ENCODE measurements at places on chromosomes 3 and 15.

DNA sequence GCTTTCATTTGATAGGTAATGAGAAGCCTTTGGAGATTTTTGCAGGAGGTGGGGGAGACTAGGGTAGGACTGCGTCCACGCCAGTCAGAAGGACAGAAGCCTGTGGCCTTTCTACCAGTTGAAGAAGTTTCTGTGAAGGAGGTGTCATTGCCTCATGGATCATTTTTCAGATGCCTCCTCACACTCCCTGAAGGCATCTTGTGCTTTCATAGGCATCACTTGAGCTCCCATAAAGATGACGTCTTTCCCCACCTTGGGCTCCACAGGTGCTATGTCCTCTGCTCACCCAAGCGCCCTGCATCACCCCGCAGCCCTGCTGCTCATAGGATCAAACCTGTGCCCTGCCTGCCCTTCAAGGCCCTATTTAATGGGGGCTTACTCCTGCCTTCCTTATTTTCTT, 7.5 kb upstream of the ITGA11 start:
- no peak for DNase-seq

DNA sequence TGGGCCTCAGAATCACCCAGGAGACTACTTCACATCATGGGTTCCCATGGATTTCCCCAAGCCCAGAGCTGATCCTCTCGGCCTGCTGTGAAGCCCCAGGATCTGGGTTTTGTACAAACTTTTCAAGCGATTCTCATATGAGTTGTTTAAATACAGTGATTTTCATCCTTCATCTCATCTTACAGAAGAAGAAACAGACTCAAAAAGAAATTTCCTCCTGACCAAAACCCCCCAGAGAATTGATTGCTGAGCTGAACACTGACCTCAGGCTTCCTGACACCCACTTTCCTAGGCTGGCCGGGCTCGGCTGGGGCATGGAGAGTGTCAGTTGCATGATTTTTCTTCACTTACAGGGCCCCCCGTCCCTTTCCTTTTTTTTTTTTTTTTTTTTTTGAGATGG, 60.3 kb downstream of the BDH1 start:
- no peak for DNase-seq

GRCh38 chr3:183466575-183466974, 38.2 kb upstream of the MCF2L2 start:
- DNase-seq = no peak

DNA sequence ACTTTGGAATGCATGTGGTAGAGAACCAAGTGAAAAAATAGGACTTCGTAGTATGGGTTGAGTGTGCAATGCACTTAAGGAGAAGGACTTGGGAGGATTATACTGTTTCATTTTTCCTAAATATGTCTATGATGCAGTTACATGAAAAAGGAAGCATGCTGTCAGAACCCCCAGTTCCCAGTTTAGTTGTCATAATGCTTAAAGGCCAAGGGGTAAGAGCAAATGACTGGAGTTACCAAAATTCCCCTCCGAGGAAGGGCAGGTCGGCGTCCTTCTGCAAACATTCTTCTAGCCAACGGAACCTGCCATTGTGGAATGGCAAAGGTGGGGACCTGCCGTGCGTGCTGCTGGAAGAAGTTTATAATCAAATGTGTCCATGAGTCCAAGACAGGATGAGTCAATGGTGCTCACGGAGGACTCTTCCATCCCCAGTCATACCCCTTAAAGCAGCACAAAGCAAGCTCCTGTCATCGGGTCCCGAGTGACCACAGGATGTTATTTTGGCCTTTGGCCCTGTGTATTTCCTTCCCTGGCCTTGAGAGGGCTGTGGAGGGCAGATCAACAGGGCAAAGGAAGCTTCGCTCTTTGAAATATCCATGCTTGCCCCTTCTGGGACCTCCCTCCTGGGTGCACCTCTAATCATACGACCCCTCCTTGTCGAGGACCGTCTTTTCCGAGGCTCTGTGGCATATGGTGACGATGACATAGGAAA, 93.2 kb downstream of the SLCO3A1 start:
- no peak for DNase-seq

DNA sequence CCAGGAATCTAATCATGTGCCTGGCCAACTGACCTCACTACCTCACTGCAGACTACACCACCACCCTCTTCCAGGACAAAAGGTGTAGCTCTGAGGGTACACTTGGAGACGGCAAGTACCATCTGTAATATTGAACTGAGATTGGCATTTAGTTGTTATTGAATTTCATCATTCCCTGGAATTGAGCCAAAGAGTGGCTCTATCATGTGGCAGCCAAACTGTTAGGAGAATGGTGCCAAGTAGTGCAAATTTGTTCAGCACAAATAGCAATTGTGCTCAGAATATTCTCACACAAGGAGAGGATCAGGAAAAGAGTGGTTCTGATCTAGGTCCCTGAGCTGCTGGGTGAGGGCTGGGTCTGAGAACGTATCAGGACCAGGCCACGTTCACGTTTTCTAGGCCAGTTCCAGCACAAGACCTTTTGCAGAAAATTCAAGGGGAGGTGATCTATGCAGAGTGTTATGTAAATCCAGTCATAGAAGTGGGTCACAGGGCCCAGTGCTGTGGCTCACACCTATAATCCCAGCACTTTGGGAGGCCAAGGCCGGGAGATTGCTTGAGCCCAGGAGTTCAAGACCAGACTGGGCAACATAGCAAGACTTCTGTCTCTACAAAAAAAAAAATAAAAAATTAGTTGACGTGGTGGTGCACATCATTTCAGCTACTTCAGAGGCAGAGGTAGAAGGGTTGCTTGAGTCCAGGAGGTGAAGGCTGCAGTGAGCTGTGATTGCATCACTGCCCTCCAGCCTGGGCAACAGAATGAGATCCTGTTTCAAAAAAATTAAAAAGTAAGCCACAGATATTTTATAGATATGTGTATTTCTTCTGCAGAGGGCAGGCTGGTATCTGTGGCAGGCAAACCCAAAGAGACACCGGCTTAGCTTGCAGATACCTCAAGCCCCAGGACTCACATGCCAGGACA, 31.9 kb upstream of the CFAP161 start:
- no peak for DNase-seq

DNA sequence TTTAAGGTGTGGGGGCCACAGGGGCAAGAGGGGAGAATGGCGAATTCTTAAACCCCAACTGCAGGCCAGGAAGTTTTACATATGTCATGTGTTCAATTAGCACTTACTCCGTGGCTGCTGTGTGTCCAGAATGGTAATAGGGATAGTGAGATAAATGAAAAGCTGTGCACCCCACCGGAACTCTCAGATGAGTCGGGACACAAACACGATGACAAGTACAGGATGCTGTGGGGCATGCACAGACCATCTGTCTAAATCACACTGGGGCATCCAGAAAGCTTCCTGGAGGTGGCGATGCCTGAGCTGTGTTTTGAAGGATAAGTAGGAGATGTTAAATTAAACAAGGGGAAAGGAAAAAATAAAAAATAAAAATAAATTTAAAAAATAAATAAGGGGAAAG, 18.3 kb upstream of the TMEM158 start:
- no peak for DNase-seq

DNA sequence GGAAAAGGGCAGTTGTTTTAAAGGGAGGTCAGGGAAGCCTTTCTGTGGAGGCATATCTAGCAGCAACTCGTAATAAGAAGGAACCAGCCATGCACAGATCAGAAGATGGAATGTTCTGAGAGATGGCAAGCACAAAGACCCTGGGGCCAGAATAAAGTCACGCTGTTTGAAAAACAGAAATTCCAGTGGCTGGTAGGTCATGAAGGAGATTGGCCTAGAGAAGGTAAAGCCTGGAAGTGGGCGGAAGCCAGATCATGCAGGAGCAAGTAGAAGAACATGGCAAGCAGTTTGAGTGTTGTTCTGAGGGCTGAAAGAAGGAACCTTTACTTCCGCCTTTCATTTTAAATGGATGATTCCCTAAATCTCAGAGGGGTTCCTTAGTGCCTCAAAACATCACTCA, 208.1 kb upstream of the PPP2R3A start:
- no peak for DNase-seq

Measured in activated CD4-positive, alpha-beta T cell treated with anti-CD3 and anti-CD28 coated beads, Interleukin-2, amount 50 U/mL, for 24 hours (primary cell).